Putamen (tissue), 1 donor: ENCODE measurements at places on chromosomes 7 and 10.

GRCh38 chr7:5231811-5232484 lies 41.9 kb downstream of the WIPI2 start:
- no peak for DNase-seq

GRCh38 chr10:7407368-7408290 lies 3.2 kb downstream of the SFMBT2 start:
- no peak for DNase-seq

DNA sequence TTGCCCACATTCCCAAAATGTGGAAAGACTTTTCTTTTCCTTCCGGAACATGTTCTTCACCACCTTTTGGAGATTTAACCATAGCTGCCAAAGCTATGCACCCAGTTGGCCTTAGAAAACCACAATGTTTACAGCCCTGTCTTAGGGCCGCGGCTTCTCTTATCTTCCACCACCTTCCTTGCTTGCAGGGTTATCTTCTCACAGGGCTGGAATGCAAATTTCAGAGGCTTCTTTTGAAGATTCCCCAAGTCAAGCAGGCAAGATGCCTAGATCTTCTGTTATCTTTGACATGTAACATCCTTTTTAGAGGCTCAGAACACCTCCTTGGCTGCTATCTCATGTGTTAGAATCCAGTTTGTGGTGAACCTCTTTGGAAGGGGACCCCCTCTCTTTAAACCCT lies 11.1 kb downstream of the KCTD7 start:
- no peak for DNase-seq

GRCh38 chr10:74586088-74586585 lies 240.3 kb upstream of the KAT6B start:
- no peak for DNase-seq

DNA sequence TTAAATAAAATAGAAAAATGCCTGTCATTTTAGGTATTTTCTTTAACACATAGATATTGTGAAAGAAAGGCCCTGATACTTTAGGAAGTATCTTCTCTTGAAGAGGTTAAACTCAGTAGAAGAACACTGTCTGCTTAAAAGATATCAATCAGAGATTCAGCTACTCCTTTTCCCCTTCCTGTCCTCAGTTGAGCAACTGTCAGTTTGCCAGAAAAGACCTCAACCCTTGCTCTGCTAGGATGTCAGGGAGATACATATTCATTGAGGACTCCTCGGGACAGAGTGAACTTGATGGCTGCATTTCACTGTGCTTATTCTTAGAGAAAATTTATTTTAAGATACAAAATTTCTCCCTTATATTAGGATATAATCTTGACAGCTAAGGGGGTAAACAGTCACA lies 173.6 kb upstream of the CACNA2D1 start:
- DNase-seq, result no peak

DNA sequence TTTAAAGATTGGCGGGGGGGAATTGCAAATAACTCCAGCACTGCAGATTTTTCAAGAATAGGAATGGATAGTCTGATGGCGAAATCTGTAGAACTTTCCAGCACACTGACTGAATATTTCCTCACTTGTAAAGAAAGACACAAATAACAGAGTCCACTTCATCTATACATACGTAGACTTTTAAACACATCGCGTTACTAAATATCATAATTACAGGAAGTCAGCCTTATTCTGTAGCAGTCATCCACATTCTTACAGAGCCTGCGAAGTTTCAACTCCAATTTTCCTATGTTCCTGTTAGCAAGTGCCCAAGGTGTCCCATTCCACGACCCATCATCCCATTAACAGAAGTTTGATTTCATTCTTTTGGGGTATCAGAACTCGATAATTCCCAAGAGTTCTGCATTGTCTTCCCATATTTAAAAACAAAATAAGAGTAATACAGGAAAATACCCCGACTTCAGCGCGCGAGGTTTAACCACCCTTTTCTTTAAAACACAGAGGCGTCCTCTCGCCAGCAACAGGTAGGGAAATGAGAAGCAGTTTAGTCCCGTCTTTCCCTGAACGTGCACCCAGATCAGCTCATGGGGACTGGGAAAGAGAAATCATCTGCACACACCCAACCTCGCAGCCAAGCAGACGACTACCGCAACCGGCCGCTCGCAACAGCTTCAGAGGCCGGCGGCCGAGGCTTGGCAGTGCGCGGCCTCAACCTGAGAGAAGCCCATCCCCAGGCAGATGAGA lies 880 bp downstream of the HERC4 start:
- DNase-seq, result no peak

GRCh38 chr7:2710901-2711551 lies 23.0 kb downstream of the AMZ1 start:
- DNase-seq, result no peak

DNA sequence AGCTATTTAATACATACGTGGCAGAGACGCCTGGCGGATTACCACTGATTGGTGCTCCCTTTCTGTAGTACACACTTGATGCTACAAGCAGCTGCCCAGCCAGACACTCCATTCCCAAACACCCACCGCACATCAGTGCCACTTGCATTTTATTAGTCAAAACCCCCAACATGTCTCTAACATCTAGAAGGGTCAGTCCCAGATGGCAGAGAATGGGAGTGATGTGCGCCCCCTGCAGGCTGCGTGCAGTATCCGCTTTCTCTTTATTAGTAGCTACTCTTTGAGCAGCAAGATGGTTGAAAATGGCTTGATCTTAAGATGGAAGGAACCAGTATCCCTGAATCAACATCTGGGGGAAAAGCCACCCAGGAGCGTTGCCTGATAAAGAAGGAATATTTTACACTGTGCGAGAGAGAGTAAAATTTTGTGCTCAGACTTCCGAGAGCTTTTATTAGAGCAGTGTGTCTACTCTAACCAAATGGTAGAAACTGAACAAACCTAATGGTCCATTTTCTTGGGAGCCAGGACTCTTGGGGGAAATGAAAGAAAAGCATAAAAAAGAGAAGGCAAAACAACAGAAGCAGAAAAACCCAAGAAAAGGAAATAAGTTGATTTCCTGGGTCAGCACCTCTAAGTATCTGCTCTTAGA lies 78.3 kb downstream of the ST8SIA6 start:
- no peak for DNase-seq

DNA sequence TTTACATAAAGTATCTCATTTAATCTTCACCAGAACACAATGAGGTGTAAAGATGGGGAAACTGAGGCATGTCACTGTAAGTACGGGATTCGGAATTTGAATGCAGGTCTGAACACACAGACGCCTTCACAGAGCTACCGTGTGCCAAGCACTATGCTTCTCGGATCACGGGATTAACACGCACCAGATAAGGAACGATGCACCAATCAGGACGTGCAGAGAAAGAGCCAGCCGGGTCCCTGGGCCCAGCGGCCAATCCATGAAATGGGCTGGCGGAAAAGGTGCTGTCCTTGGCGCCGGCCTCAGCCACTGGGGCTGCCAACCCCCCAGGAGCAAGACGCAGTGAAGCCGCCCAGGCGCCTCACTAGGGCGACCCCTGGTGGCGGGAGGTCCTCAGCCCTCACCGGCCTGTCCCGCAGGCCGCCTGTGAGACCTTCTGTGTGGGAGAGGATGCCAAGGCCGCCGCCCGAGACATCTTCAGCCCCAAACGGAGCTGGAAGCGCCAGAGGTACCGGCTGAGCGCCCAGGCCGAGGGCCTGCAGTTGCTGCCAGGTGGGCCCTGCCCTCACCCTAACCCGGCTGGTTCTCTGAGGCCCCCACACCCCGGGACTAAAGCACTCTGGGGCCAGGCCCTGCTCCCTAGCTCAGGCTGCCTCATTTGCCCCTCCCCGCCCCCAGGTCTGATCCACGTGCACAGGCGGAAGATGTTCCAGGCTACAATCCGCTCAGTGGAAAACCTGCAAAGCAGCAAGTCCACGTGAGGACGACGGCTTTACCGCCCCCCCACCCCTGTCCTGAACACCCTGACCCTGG lies 15.6 kb downstream of the ATG9B start:
- no peak for DNase-seq

DNA sequence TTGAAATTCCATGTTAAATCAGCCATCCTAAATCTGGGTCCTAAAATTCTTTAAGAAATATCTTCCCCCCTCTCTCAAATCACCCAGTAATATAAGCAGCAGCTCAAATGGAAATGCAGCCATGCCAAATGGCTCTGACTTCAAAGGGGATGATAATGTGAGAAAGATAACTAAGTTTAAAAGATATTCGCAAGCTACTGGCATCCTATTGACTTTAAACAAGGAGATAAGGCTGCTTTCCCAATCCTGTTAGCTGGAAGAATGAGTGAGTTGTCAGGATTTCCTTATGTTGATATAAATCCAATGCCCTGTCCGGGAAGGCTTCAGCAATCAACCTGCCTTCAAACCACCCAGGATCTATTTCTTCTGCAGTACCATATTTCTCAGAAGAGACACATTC lies 172.0 kb downstream of the FANK1 start:
- no peak for DNase-seq

DNA sequence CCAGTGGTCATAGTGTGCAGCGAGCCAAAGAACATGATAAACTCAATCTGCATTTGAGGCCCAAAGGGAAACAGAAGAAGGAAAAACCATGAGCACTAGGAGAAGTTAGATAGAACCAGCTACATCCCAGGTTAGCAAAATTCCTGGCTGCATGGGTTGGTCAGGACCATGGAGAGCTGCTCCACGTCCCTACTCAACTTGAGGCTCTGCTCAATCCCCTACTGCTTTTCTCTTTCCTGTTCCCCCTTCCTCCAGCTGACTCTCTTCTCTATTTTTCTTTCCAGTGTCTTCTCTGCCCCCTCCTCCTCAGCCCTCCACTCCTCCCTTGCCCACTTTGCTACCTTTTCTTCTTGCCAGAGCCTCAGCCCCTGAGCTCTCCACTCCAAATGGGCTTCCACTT lies 21.9 kb upstream of the VSIR start:
- DNase-seq, result no peak

GRCh38 chr10:106147021-106147420 lies 1017.5 kb downstream of the SORCS1 start:
- no peak for DNase-seq

GRCh38 chr7:51949726-51950644 lies 633.4 kb upstream of the COBL start:
- no peak for DNase-seq

GRCh38 chr7:132575419-132575981 lies 770 bp downstream of the PLXNA4 start:
- DNase-seq, result peak; percentile 63

DNA sequence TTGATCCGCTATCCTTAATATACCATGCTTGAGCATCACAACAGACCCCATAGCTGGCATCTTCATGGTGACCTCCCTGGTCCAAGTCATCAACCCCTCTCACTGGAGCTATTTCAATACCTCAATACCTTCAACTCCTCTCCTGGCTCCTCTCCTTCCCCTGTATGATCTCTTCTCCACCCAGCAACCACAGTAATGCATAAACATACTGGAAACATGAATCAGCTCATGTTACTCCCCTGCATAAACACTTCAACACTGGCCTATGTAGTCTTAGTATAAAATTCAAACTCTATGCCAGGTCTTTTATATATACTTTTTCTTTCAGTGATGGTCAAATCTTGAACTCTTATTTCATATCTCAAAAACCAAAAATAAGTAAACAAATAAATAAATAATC lies 31.8 kb upstream of the TMEM273 start:
- DNase-seq, result no peak

DNA sequence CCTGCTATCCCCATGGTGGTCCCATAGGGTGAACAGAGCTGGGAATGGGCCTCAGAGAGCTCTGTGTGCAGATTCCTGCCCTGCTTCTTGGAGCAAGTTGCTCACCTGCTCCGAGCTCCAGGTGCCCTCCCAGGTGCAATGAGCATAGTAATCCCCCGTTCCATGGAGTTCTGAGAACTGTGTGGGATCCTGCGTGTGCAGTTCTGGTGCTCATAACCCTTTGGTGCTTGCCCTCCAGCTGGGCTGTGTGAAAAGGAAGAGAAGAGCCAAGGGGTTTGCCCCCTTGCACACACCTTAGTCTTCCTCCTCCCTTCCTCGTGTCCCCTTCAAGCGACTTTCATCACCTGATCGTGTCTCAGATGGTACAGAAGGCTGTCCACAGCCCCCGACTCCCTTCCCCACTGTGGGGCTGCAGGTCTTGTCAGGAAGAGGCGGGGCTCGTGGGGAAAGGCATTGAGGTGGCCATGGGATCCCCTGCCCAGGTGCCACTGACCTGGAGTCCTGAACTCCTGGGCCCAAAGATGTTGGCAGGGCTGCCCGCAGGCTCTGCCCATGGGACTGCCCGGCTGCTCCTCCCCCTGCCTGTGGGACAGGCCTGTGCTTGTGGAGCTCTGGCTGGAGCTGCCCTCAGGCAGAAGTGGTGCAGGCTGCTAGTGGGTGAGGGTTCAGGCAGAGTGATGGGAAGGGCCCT lies 21.9 kb upstream of the ZNF488 start:
- DNase-seq, result no peak

GRCh38 chr7:132655131-132655727 lies 79.0 kb upstream of the PLXNA4 start:
- DNase-seq, result peak; percentile 16

DNA sequence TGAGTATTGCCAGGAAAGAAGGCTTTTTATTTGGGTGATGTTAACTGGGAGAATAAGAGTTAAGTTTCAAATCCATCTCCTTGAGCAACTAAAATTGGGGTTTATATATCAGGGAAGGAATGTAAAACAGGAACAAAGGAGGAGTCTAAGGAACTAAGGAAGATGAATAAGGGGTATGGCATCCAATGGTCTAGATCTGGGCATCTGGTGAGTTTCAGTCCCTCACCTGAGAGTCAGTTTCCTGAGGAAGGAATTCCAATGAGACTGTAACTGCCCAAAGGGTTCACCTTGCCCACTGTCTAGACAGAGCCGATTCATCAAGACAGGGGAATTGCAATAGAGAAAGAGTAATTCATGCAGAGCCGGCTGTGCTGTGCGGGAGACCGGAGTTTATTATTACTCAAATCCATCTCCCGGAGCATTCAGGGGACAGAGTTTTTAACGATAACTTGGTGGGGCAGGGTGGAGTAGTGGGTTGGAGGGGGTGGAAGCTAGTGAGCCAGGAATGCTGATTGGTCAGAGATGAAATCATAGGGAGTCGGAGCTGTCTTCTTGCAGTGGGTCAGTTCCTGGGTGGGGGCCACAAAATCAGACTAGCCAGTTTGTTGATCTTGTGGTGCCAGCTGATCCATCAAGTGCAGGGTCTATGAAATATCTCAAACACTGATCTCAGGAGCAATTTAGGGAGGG lies 188.3 kb upstream of the STK17A start:
- no peak for DNase-seq

- no peak for DNase-seq
Observed at GRCh38 chr7:121019018-121019417, 30.5 kb downstream of the CPED1 start.

DNA sequence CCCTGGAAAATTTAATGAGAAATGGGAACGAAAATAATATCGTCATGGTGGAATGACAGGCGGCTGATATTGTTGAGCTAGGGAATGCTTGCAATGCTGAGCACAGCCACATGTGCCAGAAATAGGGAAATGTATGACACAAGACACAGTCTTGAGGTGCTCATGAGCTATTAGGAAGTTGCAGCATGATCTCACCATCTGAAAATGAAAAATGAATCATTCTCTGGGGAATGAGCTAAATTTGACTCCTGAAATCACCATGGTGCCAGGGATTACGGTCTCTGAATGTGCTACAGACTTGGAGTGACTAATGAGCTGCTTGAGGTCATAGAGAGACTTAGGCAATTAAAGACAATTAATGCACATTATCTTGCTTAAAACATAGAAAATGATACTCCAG lies 845.0 kb downstream of the CNTNAP2 start:
- peak; percentile 6 for DNase-seq

- DNase-seq, result no peak
Observed at GRCh38 chr10:3229815-3230214, 57.2 kb upstream of the PITRM1 start.
